ENCODE measurements at places on chromosomes 13 and 19.
A peak's percentile ranks its signal among the peaks of the same experiment; 100 is the strongest.

DNA sequence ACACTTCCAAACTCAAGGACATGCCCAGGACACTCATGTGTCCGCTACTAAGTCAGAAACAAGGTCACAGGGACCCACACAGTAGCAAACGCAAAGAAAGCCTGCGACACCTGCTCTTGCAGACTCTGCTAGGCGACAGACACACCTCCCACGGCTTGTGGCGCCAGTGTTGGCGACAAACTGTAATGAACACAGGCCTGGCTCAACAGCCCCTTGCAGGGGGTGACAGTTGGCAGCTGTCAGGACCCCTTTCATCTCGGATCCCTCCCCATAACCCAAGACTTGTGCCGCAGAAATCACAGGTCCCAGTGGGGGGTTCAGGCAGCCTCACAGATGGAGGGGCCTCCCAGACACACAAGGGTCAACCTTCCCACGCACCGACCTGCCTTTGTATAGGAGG lies 364 bp downstream of the CKM start:
- no peak for DNase-seq

DNA sequence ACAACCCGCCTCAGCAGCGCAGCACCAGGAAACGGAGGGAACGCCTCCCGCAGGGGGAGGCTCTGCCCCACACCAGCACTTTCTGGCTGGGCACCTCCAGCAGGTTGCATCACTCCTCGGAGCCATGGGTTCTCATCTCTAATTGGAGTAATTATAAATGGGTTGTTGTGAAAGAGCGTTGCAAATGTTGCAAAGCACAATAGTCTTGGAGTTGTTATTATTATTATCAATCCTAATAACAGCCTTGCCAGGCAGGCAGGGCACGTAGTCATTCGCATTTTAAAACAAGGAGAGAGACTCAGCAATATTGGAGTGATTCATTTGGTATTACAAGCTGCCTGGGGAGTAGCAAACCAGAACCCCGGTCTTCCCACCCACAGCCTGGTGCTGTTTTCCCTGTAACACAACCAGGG lies 108.6 kb upstream of the GJB6 start:
- DNase-seq: no peak

- no peak for DNase-seq
Observed at GRCh38 chr13:42373048-42373812, 101.3 kb downstream of the AKAP11 start.

DNA sequence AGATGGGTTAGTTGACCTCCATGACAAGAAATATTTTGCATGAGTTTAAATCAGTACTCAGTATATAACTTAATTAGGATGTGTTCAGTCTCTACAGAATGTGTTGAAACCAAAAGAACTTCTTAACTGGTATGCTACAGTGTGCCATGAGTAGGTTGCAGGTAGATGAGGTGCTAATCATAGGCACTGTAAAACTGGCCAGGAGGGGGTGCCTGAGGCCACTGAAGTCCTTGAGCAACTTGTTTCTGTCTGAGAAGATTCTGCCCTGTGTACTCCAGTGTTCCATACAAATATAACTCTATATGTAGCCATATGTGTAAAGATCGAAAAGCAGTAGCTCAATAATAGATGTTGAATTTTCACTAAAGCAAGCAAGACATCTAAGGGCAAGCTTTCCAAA lies 549.2 kb upstream of the KLF12 start:
- no peak for DNase-seq

- no peak for DNase-seq
Observed at GRCh38 chr13:57627663-57628062, 3.9 kb upstream of the PCDH17 start.

- no peak for DNase-seq
Observed at GRCh38 chr19:35750167-35750566, 1.8 kb downstream of the LIN37 start.

- no peak for DNase-seq
Observed at GRCh38 chr19:49788857-49789256, 22.1 kb downstream of the AP2A1 start.

DNA sequence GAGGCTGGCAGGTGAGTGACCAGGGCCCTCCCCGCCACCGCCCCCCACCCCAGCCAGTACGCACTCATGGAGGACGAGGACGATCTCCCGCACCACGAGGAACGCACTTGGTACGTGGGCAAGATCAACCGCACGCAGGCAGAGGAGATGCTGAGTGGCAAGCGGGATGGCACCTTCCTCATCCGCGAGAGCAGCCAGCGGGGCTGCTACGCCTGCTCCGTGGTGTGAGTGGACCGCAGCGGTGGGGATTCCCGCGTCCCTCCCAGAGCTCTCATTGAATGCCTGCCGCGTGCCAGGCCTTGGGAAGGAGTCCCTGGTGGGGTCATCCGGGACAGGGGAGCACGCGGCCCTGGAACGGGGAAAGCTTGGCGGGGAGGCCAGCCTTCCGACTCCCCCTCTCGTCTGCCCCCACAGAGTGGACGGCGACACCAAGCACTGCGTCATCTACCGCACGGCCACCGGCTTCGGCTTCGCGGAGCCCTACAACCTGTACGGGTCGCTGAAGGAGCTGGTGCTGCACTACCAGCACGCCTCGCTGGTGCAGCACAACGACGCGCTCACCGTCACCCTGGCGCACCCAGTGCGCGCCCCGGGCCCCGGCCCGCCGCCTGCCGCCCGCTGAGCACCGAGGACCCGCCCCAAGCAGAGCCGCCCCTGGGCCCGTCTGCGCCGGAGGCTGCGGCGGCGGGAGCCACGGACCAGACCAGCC lies 4.8 kb upstream of the IFI30 start:
- no peak for DNase-seq

- no peak for DNase-seq
Observed at GRCh38 chr19:4722671-4723594, 709 bp downstream of the DPP9 start.

GRCh38 chr13:26411206-26411605 lies 146.3 kb upstream of the WASF3 start:
- no peak for DNase-seq

- no peak for DNase-seq
Observed at GRCh38 chr13:38688674-38689073, 1.8 kb downstream of the FREM2 start.

DNA sequence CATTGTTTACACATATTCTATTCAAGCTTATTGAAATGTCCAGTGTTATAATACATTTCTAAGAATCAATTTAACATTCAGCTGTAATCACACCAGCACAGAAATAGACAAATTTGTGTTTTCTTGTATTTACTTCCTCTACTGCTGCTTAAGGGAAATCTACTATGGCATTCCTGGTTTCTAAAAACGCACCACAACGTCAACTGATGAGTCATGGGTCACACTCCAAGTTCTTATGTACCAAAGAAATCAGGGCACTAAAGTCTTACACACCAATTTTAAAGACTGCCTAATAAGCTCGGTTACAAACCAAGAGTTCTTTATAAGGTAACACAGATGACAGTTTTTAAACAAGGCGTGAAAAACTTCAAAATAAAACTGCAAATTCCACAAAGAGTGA lies 13.2 kb downstream of the LNX2 start:
- peak; percentile 56 for DNase-seq

DNA sequence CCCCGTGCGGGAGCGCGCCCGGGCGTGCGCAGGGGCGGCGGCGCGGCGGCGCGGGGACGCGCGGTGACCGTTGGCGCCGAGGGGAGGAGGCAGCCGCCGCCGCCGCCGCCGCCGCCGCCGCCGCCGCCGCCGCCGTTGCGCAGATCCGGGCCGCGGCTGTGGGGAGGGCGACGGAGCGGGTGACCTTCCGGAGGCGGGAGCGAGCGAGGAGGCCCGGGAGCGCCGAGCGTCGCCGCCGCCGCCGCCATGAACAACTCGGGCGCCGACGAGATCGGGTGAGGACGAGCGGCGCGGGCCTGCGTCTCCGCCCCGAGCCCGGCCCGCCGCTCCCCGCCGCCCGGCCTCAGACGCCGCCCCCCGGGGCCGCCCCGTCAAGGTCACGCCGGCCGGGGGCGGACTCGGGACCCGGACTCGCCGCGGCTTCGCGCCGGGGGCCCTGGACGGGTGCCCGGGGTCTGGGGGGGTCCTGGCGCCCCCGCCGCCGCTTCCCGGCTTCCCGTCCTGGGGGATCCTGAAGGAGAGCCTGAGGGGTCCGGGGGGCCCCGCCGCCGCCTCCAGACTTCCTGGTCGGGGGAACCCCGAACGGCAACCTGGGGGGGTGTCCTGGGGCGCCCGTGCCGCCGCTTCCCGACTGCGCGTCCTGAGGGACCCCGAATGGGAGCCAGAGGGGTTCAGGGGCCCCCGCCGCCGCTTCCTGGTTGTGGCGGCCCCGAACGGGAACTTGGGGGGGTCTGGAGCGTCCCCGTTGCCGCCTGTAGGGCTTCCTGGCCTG lies at the start of gene DAZAP1:
Gene DAZAP1 (plus strand): TSS at position 59 of the 772 bp plus-strand sequence. CDS start 188 bp downstream, at position 247.
- no peak for DNase-seq

GRCh38 chr13:75760131-75761021 lies 124.2 kb downstream of the LMO7 start:
- peak; percentile 37 for DNase-seq

- peak; percentile 70 for DNase-seq
Observed at GRCh38 chr13:110319774-110320509, 12.9 kb downstream of the COL4A2 start.

- DNase-seq: no peak
Observed at GRCh38 chr19:43628646-43629326, 9.4 kb upstream of the ZNF428 start.

GRCh38 chr13:23690668-23691067 lies 120.5 kb downstream of the TNFRSF19 start:
- no peak for DNase-seq

DNA sequence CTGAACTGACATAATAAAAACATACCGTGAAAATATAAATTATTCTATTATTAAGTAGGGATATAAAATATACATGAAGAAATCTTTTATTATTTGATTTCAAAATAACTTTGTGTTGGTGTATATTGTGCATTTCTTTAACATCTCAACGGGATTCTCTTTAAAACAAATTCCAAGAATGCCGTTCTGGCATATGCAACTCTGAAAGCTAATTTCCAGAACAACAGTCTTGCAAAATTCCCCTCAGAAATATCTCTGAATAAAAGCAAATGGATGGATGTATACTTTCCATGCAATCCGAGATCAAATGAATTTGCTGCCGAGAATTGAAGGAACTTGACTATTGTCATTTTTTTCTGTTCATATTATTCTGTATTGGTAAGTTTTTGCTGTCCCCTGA lies 1579.8 kb downstream of the PCDH9 start:
- DNase-seq: no peak

All from HCT116 (cell line).